ENCODE measurements at places on chromosomes 16 and 17.

DNA sequence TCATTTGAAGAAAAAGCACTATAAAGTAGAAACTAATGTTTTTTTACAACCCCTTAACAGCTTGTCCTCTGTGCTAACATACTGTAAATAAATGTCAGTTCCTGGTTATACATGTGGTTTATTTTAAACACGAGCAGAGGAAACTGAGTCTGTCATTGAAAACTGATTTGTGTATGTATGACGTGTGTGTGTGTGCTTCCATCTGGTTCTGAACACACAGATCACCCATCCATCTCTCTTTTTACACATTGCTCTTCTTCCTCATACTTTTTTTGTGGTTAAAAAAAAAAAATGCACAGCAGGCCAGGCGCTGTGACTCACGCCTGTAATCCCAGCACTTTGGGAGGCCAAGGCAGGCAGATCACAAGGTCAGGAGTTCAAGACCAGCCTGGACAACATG lies 49.5 kb downstream of the ZNF423 start:
- DNase-seq = no peak

GRCh38 chr16:25679511-25679910 lies 12.2 kb upstream of the HS3ST4 start:
- DNase-seq = no peak

- no peak for DNase-seq
These were observed 142.8 kb downstream of the AXIN2 start for GRCh38 chr17:65418622-65419021.

DNA sequence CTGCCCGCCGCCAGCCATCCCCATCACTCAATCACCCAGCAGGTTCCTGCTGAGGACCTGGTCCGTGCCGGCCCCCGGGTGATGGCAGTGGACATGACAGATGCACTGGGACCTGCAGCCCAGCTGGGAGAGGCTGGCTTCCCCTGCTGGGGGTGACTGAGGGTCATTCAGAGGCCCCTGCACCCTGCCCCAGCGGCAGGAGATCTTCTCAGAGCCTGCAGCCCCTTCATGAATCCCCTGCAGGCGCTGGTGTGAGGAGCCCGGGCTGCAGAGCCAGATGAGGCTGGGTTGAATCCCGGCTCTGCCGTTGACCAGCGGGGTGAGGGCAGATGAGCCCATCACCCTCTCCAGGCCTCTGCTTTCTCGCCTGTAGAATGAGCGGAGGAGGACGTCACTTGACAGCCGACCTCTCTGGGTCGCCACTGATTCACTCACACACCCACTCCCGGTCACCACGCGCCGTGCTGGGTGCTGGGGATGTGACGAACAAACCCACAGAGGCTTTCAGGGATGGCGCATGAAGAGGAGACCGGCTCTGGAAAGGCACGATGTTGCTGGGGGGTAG lies 95.2 kb upstream of the CIBAR2 start:
- DNase-seq = no peak

All from activated CD8-positive, alpha-beta memory T cell treated with anti-CD3 and anti-CD28 coated beads, Interleukin-2, amount 50 U/mL, for 4 hours (primary cell).